ENCODE measurements at places on chromosomes 3 and 15.

DNA sequence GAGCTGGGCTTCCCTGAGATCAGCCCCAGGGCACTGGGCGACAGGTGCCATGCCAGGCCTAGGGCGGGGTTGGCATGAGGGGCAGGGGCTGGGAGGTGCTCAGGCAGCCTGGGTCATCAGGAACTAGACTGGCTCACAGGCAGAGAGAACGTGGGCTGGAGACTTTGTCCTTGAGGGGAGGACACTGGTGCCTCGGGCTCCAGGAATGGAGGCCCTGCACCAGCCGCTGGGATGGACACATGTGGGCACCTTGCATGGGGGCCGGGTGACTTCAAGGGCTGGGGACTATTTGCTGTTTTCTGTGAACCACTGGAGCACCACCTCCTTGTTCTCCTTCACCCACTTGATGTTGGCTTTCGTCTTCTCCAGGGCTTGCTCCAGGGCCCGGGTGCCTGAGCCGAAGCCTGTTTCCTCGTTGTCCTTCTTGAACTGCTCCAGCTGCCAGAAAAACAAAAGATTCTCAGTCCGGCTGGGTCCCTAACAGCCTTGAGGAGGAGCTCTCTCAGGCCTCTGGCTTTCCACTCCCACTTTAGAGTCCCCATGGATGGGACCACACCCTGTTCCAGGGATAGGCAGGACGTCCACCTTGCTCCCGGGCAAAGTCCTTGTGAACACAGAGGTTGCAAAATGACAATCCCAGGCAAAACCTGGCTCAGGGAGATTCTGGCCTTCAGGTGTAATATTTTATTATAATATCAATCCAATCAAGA, 9.1 kb downstream of the MESP2 start:
- H3K36me3 ChIP-seq = peaks cover 46% of the 10 kb centered on the region
- H3K27ac ChIP-seq = no peak overlapping the region
- H3K4me3 ChIP-seq = no peak overlapping the region
- no peak for DNase-seq
- H3K4me1 ChIP-seq = peaks cover 35% of the 10 kb centered on the region
- H3K27me3 ChIP-seq = no peaks in the 10 kb centered on the region

- H3K27ac ChIP-seq = peak overlapping the region; percentile 98
- peaks cover 95% of the 10 kb centered on the region for H3K4me1 ChIP-seq
- H3K36me3 ChIP-seq = peaks cover 41% of the 10 kb centered on the region
- no peak for DNase-seq
These were observed 9.3 kb downstream of the GNAI2 start for GRCh38 chr3:50245251-50245745.

DNA sequence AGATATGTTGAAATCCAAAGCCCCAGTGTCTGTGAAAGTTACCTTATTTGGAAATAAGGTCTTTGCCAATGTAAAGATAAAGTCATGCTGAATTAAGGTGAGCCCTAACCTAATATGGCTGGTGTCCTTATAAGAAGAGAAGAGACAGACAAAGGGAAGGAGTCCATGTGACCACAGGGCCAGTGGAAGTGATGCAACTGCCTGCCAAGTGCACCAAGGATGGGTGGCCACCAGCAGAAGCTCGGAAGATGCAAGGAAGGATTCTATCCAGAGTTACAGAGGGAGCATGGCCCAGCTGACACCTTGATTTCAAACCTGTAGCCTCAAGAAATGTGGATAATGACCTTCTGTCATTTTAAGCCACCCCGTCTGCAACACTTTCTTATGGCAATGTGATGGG, 35.3 kb upstream of the PGPEP1L start:
- no peaks in the 10 kb centered on the region for H3K36me3 ChIP-seq
- H3K4me1 ChIP-seq = no peaks in the 10 kb centered on the region
- H3K27me3 ChIP-seq = peaks cover 25% of the 10 kb centered on the region
- no peak overlapping the region for H3K4me3 ChIP-seq

DNA sequence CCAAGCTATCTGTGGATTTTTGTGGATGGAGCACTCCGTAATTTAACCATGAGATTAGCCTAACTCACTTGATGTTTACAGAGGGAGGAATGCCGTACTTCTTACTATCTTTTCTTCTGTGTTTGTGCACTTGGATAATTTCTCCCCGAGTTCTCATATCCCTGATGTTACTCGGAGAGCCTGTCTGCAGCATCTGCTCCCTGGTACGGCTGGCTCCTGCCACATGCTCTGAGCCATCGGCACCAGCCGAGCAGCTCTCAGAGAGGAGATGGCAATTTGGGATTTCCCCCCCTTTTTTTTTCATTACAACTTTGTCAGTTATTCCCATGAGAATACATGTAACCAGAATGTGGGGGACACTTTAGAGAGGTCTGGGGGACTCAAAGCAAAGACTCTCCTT, 155.0 kb downstream of the MCTP2 start:
- H3K27ac ChIP-seq = no peak overlapping the region
- H3K4me1 ChIP-seq = peaks cover 20% of the 10 kb centered on the region
- no peak for DNase-seq
- H3K4me3 ChIP-seq = no peak overlapping the region
- H3K36me3 ChIP-seq = no peaks in the 10 kb centered on the region
- no peaks in the 10 kb centered on the region for H3K27me3 ChIP-seq

DNA sequence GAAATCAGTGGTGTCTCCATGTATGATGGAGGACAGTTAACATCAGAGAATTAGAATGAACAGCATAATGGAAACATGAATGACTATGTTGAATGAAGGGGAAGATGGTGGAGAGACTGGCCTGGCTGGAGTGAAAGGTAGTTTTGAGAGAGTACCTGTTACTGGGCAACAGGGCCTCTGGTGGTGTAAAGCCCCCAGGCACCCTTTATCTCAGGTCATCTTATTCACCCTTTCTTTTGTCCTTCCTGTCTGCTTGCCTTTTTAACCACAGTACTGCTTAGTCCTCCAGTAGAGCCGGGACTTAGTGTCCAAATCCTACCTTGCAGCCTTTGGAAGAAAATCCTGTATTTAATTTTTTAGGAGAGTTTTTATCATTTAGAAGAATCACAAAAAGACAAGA, 6.2 kb downstream of the IREB2 start:
- no peak for DNase-seq
- no peak overlapping the region for H3K27ac ChIP-seq
- H3K36me3 ChIP-seq = peaks cover 56% of the 10 kb centered on the region
- H3K4me3 ChIP-seq = no peak overlapping the region

GRCh38 chr3:3085782-3086181, 24.4 kb downstream of the IL5RA start:
- DNase-seq = no peak
- H3K36me3 ChIP-seq = no peaks in the 10 kb centered on the region
- H3K27ac ChIP-seq = no peak overlapping the region
- H3K4me3 ChIP-seq = no peak overlapping the region
- H3K27me3 ChIP-seq = no peaks in the 10 kb centered on the region

DNA sequence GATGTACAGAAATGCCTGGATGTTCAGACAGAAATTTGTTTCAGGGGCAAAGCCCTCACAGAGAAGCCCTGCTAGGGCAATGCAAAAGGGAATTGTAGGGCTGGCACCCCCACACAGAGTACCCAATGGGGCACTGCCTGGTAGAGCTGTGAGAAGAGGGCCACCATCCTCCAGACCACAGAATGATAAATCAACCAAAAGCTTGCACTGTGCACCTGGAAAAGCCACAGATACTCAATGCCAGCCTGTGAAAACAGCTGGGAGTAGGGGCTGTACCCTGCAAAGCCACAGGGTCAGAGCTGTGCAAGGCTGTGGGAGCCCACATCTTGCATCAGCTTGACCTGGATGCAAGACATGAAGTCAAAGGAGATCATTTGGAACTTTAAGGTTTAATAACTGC, 477.9 kb upstream of the NECTIN3 start:
- no peak overlapping the region for H3K4me3 ChIP-seq
- DNase-seq = no peak

- no peaks in the 10 kb centered on the region for H3K27me3 ChIP-seq
- peak; percentile 93 for DNase-seq
- peak overlapping the region; percentile 38 for H3K4me3 ChIP-seq
- H3K27ac ChIP-seq = peak overlapping the region; percentile 81
- peaks cover 6% of the 10 kb centered on the region for H3K36me3 ChIP-seq
These were observed 29.3 kb downstream of the CTSH start for GRCh38 chr15:78915341-78916087.

DNA sequence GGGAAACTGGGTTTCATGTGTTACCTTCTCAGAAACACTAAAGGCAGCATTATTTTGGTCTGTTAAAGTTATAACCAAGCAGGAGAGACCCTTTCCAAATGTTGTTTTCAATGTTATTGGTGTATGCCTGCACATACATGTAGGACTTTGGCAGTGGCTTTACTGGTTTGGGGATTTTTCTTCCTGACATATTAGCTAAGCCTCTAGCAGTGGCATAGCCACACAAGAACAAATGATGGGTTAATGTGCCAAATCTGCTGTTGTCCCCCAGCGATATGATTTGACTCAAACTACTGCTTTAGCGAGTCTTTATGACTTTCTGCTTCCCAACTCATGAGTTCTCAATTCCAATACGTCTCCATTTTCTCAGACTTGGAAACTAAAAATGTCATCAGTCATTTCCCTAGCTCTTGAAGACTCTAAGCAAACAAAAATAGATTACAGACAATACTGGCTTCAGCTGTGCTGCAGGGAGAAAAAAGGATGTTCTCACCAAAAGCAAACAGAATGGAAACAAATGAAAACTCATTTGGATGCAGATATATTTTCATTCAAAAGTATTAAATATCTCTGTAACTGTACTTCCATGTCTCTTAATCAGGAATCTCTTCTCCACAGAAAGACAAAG, 29.6 kb downstream of the TPM1 start:
- no peak for DNase-seq
- H3K4me1 ChIP-seq = no peaks in the 10 kb centered on the region
- no peaks in the 10 kb centered on the region for H3K27me3 ChIP-seq
- no peak overlapping the region for H3K4me3 ChIP-seq
- no peak overlapping the region for H3K27ac ChIP-seq

DNA sequence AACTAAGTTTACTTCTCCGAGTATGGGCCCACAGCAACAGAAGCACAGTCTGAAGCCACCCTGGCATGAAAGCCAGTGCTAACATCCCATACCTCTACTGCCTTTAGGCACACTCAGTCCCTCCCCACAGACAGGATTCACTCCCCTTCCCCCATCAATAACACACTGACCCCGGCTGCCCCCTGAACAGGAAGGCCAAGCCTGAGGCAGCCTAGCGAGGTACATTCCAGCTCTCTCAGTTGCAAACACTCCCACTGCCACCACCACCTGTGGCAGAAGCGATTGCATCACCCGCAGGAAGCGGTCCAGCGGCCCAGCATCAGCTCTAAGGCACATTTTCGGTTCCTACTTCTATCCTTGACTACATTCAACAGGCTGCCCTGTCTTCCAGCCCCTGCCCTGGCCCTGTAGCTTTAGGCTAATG, 7.0 kb upstream of the BMF start:
- no peak overlapping the region for H3K4me3 ChIP-seq
- no peak overlapping the region for H3K27ac ChIP-seq
- H3K4me1 ChIP-seq = peaks cover 10% of the 10 kb centered on the region
- H3K27me3 ChIP-seq = no peaks in the 10 kb centered on the region

DNA sequence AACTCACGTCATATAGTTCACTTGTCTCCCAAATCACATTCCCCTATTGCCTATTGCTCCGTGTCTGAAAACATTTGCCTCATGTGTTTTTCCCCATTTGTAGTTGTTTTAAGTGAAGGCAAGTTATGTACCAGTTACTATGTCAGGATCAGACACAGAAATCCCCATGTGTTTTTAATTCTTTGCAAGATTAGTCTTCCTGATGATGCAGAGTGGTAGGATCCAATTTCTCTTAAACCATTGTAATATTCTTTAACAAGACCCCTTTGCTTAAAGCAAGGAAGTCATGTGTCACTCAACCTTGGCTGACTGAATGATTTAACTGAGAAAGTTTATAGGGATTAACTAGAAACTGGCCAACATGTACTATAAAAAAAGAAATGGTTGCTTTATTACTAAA, 164.4 kb downstream of the OPA1 start:
- no peak overlapping the region for H3K27ac ChIP-seq
- H3K4me3 ChIP-seq = no peak overlapping the region
- no peaks in the 10 kb centered on the region for H3K27me3 ChIP-seq
- H3K4me1 ChIP-seq = no peaks in the 10 kb centered on the region
- H3K36me3 ChIP-seq = no peaks in the 10 kb centered on the region

DNA sequence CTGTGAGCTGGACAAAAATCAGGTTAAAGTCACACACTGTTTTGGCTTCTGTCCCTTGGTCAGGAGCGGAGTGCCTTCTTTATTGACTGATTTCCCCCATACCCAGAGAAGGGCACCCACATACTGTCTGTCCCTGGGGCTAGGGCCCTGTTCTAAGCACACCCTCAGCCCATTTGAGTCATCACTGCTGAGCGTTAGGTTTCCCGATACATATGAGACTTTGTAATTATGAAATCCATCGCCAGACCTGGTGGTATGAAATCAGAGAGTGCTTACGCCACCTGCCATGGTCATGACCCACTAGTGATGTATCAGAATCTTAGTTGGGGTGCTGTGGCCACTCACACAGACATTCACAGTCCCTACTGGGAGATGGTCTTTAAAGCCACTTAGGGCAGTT, 96.8 kb downstream of the CHDH start:
- peak; percentile 97 for DNase-seq
- no peaks in the 10 kb centered on the region for H3K36me3 ChIP-seq
- peaks cover 66% of the 10 kb centered on the region for H3K4me1 ChIP-seq

GRCh38 chr3:44033123-44033522, 208.6 kb upstream of the TOPAZ1 start:
- H3K27ac ChIP-seq = no peak overlapping the region
- no peaks in the 10 kb centered on the region for H3K36me3 ChIP-seq
- DNase-seq = no peak
- no peak overlapping the region for H3K4me3 ChIP-seq

All from CD14-positive monocyte (primary cell).